ENCODE measurements at places on chromosomes 7 and 10. TPM values are rescaled to one million over a fixed set of nuclear protein-coding genes. Genes with fewer than 3 reads are reported as not detected.

Gene COL26A1
- total RNA-seq: not detected

DNA sequence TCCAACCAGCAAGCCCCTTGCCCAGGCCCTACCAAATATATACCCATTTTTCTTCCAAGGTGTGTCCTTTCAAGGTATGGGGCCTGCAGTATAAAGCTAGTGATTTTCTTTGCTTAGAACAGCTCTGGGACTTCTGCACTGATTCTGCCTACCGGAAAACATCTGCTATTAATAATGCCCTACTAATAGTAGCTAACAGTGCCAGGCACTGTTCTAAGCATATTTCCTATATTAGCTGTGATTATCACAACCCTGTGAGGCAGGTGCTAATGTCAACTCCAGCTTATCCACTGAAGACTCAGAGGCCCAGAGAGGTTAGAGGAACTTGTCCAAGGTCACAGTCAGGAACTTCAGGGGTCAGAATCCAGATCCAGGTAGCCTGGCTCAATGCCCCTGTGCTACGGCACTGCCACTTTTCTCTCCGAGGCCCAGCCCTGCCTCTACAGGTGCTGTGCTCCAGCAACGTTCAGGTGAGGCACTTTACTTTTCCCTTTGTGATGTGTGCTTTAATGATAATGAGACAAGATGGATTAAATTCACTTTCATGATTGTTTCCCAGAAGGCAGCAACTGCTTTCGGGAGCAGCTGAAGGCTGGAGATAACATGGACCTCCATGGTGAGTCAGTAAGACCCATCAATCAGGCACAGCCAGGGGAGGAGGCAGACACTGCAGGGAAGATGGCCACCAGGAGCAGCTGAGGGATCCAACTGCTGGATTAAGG lies 26.7 kb downstream of the TAS2R41 start:
- DNase-seq: no peak

DNA sequence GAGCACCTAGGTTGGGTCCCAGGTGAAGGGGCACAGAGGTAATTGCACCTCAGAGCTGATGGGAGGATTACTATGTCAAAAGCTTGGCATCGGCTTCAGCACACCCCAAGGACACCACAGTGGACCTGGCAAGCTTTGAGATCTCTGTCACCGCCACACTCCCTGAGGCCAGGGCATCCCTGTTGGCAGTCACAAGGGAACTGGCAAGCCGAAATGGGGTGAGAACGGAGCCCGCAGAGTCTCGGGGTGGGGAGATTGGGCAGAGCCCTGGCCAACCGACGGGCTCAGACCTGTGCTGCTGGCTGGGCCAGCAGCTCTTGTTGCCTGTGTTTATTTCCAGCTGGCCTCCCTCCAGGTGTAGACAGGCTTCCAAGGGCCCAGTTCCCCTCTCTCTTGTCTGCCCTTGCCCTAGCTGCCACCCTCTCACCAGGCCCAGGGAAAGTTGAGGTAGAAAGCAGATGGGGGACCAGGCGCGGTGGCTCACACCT lies 2.5 kb downstream of the HSPB1 start:
- no peak for DNase-seq

Gene VPS37D
- total RNA-seq: not detected

Gene NPFFR1
- 0.10 TPM for total RNA-seq

DNA sequence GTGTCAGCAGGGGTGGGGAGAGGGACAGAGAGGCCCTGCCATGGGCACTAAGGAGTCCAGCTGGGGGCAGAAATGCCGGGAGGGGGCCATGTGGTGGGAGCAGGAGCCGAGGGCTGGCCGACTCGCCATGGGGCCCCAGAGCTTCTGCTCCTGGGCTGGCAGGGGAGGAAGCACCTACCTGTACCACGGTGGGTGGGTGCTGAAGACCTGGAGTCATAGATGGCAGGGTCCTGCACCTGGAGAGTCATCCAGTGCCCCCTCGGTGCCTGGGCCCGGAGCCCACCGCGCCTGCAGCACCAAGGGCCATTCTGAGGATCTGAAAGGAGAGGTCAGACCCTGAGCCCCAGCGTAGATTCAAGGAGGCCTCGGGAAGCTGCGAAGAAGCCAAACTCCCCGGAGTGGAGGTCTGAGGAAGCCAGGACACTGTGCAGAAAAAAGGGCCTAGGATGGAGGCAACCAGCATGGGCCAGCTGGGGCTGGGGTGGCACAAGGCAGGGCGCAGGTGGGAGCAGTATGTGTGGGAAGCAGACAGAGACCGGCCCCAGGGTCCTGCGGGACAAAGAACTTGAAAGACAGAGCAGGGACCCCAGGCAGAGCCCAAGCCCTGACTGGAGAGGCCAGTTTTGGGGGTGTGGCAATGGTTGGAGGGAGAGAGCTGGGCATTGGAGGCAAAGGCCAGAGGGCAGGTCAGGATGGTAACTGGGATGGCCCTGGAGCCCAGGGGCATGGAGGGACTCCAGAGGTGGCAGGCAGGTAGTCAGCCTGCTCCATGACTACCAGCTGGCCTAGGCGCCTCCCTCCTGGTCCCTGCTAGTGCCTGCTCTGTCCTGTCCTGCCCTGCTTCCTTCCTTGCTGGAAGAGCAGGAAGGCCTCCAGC lies 26.7 kb upstream of the SMARCD3 start:
- DNase-seq: no peak

Gene MICU1
- 45.0 TPM for total RNA-seq

DNA sequence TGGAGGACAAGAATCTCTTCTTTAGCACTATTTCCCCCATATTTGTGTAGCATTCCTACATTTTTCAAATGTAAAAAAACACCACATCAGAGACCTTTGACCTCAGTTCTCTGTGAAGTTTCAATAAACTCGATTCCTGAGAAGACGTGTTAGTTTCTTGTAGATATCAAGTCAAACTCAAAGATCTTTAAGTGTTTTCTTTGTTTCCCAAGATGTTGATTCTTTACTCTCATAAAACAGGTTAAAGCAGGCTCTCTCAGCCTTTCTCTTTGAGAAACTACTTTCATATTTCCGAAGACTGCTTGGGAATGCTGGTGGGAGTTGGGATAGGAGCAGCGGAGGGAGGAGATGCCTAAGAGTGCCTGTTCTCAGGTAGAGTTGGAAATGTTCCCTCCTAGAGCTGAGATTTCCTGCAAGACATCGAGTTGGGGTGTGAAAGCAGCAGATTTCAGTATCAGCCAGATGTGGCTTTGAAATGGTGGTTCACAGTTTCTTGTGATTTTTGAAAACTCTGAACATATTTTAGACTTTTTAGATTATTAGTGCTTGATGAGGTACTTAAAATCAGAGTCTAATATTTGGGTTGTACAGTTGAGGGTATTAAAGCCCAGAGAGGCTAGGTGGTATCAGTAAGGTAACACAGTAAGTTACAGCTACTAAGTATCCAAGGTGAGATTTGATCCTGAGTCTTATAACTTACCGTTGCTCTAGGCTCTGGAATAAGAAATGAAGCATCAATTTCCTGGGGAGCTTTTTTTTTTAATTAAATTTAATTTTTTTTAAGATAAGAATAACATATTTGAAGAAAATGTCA lies 13.9 kb downstream of the ADK start:
- no peak for DNase-seq

Measured in mucosa of descending colon (tissue), 3 donors.